ENCODE measurements at places on chromosomes 6 and 20.

DNA sequence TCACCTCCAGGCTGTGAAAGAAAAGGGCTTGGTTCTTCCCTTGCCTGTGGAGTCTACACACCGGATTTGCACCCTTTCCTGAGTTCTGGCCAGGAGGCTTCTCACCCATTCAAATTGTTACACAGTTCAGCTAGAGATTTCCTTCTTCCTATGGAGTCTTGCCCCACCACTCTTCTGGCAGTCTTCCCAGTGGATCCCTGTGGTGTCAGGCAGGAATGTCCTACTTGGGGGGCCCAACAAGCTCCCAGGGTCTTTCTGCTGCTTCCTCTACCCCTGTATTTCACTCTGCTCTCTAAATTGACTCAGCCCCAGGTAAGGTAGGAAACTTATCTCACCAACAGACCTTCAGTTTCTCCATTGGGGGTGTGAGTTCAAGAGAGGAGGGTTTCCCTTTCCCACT is 14.0 kb upstream of the CST9L start:
- no peak for DNase-seq

GRCh38 chr6:143759666-143760065 is 81.9 kb downstream of the PHACTR2 start:
- no peak for DNase-seq

- DNase-seq: no peak
These were observed 633 bp downstream of the RPRD1B start for GRCh38 chr20:38034108-38034649.

DNA sequence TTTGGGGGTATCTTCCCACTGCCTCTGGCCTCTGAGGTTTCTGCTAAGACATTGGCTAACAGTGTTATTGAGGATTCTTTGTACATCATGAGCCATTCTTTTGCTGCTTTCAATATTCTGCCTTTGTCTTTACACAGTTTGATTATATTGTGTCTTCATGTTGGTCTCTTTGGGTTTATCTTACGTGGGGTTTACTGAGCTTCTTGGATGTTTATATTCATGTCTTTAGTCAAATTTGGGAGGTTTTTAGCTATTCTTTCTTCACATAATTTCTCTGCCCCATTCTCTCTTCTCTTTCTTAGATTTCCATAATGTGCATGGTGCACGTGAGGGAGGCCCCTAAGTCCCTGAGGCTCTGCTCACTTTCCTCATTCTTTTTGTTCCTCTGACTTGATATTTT is 7.6 kb downstream of the ENTPD6 start:
- no peak for DNase-seq

DNA sequence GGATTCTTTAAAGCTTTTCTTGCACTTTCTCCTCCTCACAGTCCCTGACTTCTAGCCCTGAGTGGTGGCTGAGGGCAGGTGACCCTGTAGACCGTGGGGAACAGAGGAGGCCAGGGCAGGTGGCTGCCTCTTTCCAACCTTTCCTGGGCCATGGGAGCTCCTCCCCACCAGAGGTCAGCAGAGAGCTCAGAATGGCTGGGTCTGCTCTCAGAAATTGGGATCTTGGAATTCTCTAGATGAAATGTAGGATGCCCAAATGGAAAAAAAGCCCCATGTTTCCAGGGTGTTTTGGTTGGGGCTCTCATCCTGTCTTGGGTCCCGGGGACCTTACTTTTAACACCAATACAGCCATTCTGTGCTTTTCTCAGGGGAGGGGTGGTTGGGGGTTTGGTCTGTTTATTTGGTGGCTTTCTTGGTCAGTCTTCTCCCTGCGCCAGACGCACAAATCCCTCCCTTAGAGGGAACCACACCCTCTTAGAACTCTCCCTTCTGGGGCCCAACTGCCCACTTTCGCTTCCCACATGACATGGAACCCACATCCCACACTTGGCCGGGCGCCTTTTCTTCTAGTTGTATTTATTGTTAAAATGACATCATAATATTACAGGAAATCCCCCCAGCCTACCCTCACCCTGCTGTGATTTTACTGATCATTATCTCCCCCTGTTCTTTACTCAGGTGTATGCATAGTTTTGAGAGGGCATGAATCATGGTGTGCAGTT is 17.9 kb downstream of the GNAS start:
- no peak for DNase-seq

DNA sequence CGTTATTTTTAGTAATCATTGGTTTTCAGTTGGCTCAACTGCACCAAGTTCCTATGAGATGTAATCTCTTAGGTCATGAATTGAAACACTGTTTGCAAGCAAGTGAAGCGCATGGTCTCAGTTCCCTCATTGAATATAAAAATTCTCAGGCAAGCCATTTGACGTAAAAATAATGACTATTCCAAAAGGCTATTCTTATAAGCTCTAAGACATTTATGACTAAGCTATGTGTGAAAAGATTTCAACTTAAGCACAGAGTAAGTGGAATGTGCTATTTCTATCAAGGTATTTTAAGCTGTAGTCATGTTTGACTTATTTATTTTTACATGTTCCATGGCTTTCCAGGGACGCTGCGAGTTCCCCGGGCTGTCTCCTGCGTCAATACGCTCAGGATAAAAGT is 248.5 kb downstream of the THBS2 start:
- no peak for DNase-seq

DNA sequence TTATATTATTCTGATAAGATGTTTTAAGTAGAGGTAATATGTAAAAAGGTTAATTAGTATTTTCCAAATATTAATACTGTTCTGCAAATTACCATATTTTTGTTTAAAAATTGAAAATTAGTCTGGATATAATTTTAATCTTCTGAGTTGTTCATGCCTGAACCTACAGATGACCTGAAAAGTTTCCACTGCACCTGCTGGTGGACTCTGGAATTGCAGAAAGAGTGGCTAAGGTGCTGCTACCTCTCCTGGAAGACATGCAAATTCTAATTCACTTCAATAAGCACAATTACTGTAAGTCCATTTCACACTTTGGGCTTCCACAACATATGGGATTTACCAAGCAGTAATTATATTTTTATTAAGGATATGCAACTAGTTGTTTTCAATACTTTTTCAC is 77.7 kb upstream of the OLIG3 start:
- DNase-seq: no peak

- no peak for DNase-seq
These were observed 21.3 kb downstream of the RNF217 start for GRCh38 chr6:124983383-124984083.

DNA sequence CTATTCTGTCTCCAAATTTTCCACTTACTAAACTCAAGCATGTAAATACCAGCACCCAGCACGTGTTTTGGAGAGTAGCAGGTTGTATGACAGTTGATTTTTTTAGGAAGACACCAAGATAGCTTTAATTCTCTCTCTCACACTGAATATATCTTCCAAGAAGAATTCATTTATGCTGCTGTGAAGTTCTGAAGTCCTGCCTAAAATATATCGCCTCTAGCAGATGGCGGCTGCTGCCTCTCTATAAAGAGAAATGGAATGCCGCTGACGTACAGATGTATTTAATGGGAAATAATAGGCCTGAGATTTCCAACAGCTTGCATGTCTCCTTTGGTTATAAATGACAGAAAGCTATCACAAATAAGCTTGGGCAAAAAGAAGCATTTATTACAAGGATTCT is 74.7 kb downstream of the PFDN4 start:
- DNase-seq: no peak

- no peak for DNase-seq
These were observed 19.5 kb downstream of the CEBPB start for GRCh38 chr20:50210066-50210619.

GRCh38 chr6:1538810-1539478 is 70.8 kb upstream of the FOXC1 start:
- DNase-seq: no peak

DNA sequence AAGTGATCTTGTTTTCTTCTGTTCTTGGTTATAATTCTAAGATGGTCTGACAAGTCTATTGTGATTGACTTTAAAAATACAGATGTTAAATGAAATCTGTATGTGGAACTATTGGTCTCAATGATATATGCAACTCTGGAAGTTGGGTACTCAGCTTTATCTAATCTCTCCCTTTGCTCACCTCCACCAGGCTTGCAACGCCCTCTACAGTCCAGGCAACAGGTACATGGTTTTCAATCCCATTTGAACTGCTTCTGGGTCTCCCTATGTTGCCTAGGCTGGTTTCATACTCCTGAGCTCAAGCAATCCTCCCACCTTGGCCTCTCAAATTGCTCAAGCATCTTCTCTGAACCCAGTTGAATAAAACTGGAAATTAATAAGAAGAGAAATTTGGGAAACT is 25.6 kb upstream of the HLA-DQB1 start:
- DNase-seq: peak; percentile 35

DNA sequence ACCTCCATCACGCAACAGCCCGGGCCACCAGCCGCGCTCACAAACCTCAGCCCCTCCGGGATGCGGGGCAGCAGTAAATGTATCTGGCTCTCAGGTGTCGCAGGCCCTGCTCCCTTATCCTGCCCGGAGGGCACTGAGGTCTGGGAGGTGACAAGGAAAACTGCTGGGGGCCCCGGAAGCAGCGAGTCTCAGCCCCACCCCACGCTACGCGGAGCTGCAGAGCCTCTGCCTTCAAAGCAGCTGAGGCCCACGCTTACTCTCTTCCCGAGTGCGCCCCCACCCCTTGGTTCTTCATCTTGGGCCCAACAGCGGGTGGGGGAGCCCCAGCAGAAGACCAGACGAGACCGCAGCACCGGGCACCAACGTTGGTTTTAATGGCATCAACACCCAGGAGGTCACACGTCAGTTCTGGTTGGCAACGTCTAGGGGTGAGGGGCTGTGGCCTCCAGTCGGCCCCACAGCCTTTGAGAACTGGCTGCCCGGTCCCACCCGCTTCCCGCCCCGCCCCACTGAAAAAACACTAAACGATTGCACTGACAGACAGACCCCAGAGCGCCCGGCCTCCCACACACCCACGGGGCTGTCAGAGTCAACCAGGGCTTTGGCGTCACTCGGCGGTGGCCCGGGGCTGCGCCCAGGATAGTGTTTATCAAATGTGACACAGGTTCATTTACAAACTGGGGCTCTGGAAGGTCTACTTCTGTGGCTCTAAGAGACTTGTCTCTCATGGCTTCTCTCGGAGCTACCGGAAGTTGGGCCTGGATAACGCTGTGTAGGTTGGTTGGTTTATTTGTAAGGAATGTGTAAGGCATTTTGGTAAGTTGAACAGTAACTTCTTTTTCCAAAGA is 43.7 kb downstream of the DSTN start:
- no peak for DNase-seq

- DNase-seq: no peak
These were observed 27.6 kb upstream of the PI16 start for GRCh38 chr6:36926708-36927513.

- no peak for DNase-seq
These were observed 14.0 kb downstream of the DDX27 start for GRCh38 chr20:49233226-49233625.

DNA sequence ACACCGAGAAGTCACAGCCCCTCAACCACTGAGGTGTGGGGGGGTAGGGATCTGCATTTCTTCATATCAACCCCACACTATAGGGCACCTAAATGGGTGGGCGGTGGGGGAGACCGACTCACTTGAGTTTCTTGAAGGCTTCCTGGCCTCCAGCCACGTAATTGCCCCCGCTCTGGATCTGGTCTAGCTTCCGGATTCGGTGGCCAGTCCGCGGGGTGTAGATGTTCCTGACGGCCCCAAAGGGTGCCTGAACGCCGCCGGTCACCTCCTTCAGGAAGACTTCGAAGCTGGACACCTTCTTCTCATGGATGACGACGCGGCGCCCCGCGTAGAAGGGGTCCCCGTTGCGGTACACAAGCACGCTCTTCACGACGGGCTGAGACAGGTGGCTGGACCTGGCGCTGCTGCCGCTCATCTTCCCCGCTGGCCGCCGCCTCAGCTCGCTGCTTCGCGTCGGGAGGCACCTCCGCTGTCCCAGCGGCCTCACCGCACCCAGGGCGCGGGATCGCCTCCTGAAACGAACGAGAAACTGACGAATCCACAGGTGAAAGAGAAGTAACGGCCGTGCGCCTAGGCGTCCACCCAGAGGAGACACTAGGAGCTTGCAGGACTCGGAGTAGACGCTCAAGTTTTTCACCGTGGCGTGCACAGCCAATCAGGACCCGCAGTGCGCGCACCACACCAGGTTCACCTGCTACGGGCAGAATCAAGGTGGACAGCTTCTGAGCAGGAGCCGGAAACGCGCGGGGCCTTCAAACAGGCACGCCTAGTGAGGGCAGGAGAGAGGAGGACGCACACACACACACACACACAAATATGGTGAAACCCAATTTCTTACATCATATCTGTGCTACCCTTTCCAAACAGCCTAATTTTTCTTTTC is at the start of gene DCDC2:
TSS of gene DCDC2 (minus strand) at position 724 of the 883 bp plus-strand sequence. CDS start at position 415, 309 bp downstream.
- DNase-seq: no peak

GRCh38 chr6:108982154-108983113 is 112.2 kb downstream of the SESN1 start:
- no peak for DNase-seq

- DNase-seq: no peak
These were observed 46.4 kb downstream of the UTRN start for GRCh38 chr6:144331491-144331969.

DNA sequence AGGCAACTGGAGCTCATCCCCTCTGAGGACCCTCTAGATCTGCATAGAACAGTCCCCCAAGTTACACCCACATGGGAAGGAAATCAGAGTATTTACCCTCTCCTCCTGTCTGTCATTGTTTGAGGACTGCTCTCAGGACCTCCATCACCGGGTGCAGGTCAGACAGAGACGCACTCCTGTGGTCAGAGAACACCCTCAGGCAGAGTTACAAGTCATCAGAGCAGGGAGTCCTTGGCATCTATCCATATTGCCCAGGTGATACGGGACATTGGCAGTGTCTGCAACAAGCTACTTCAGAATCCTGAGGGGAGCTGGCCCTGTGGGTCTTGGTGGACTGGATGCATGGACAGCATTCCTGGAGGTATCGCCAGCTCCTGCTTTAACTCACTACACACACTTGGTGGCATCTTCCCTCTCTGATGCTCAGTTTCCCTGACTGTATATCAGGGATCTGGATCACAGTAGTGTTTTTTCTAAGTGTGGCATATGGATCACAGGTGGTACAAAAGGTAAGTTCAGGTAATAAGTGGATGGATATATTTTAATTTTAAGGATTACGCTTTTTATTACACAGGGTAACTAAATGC is 15.1 kb upstream of the ISM1 start:
- no peak for DNase-seq

- DNase-seq: no peak
These were observed 12.9 kb upstream of the MICB start for GRCh38 chr6:31485055-31485454.

DNA sequence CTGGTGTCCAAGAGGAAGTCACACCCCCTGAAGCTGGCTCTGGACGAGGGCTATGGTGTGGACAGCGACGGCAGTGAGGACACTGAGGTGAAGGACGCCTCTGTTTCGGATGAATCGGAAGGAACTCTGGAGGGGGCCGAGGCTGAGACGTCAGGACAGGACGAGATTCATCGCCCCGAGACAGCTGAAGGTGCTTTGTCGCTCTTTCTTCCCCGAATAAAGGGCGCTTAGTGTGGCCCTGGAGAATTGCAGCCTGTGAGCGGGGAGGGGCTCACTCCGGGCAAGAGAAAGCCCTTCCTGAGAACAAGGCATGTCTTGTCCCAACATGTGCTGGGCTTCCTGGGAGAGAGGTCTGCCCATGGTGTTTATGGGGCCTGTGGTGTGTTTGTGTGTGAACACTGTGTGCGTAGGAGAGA is 41.4 kb downstream of the MYT1 start:
- no peak for DNase-seq

Data from GDM1 (cell line).